ENCODE measurements at places on chromosomes 16 and 17.

GRCh38 chr17:76178124-76178523, 37.1 kb upstream of the FOXJ1 start:
- no peak for DNase-seq

DNA sequence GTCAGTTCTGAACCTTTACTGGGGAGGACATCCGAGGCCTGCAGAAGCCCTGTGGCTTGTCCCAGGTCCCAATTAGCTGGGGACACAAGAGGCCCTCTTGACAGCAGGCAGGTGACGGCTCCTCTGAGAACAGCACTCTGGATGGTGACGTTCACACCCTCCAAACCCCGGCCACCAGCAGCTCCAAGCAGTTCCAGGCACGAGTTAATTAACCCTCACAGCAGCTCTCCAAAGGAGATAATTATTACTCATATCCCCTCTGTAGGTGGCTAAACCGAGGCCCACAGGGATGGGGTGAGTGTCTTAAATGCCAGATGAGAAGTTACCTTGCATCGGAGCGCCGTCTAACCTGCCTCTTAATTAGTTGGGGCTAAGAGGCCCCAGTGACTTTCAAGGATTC, 168.9 kb upstream of the CIBAR2 start:
- no peak for DNase-seq

GRCh38 chr16:49620869-49621240, 235.1 kb downstream of the ZNF423 start:
- no peak for DNase-seq

- DNase-seq, result no peak
Observed at GRCh38 chr17:45279898-45280297, 18.0 kb upstream of the SPATA32 start.

DNA sequence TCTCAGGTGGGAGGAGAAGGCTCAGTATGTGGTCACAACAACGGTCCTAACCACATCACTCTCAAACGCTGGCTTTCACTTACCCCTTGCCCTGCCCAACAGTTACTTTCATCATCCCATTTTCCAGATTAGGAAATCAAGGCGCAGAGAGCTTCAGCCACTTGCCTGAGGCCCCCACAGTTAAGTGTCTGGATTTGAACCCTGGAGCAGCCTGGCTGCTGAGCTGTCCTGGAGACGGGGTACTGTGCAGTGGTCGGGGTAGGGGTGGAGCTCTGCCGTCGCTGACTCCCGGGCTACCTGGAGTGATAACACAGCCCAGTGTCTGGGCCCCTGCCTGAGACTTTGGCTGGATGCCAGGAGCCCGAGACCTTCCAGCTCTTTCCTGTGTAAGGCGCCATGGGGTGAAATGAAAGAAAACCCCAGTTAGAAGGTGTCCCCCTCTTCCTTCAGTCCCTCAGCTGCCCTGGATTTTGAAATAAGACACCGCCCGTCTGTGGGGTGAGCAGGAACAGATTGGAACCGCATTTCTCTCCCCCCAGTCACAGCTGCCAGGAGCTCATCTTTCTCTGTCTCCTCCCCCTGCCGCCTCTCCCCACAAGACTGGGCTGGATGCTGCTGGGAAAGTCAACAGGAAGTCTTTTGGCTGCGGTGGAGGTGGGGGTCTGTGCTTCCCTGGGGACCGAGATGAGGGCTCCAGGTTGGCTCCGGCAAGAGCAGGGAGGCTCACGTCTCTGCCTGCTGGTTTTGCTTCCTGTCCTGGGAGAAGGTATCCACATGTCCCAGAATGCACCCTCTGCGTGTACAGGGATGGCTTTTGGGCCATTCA, 280.2 kb downstream of the SEC14L1 start:
- no peak for DNase-seq

- no peak for DNase-seq
Observed at GRCh38 chr16:75323198-75323597, 71.8 kb upstream of the BCAR1 start.

- no peak for DNase-seq
Observed at GRCh38 chr16:72195609-72196008, 23.7 kb upstream of the PMFBP1 start.

- no peak for DNase-seq
Observed at GRCh38 chr16:51624080-51624775, 473.2 kb upstream of the SALL1 start.

DNA sequence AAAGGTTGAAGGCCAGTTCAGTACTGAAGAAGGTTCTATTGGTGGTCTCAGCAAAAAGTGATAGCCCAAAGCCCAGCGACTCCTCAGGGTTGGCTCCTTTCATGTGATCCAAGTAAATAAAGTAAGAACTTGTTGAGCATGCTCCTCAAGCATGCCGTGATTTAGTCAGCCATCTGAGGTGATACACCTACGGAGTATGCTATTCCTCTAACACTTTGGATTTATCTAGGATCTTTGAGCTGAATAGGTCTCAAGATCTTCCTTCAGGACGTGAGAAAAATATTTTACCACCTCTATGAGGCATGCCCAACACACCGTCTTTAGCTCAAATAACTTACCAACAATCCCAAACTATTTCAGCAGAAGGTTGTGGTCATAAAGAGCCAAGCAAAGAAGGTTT, 153.3 kb upstream of the CORO6 start:
- no peak for DNase-seq

DNA sequence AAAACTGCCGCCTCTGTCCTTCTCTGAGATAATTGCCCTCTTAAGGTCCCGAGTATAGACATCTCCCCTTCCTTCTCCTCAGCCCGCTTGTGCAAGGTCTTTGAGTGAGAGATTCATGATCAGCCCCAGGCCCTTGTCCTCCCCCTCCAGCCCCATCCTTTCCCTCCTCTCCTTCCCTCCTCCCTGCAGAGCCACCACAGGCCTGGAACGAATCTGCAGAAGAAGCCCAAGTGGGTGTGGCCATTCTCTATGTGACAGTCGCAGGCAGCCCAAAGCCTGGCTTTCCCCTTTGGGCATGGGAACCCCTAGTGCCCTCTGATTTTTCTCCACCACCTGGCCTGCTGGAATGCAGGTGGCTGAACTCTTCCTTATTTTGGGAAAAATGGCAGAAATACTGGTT, 7.2 kb upstream of the NDRG4 start:
- DNase-seq, result peak; percentile 76

DNA sequence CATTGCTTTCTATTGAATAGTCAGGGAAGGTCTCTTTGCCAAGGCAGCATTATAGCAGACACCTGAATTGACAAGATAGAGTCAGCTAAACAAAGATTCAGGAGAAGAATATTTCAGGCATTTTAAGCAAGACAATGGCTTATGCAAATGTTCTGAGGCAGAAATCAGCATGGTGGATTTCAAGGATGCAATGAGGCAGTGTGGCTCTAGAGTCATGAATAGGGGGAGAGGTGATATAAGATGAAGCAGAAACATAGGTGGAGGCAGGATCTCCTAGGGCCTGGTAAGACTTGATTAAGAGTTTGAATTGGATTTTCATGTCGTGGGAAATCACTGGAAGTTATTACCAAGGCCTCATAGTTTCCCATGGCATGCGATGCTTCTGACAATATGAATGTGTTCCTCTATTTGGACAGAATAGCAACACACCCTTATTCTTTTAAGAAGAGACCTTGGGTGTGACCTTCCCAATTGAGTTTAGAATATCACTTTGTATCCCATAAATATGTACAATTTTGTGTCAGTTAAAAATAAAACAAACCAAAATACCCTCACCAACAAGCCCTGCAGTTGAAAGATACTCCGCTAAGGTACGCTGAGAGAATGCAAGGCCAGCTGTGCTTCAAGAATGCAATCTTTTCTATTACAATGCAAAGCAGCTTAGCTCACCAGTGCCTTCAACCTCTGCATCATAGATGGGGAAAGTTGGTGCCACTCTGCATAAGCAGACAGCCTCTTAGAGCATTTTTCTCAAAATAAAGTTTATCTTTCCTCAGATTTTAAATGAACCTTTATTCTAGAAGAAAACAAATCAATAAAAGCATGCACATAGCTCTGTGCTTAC, 139.6 kb upstream of the SALL1 start:
- DNase-seq, result no peak

GRCh38 chr17:50238601-50239280, 35.5 kb upstream of the TMEM92 start:
- DNase-seq, result no peak

GRCh38 chr16:86494565-86495356, 15.6 kb upstream of the FOXF1 start:
- no peak for DNase-seq

GRCh38 chr16:18839555-18839954, 38.2 kb upstream of the ARL6IP1 start:
- DNase-seq, result no peak

DNA sequence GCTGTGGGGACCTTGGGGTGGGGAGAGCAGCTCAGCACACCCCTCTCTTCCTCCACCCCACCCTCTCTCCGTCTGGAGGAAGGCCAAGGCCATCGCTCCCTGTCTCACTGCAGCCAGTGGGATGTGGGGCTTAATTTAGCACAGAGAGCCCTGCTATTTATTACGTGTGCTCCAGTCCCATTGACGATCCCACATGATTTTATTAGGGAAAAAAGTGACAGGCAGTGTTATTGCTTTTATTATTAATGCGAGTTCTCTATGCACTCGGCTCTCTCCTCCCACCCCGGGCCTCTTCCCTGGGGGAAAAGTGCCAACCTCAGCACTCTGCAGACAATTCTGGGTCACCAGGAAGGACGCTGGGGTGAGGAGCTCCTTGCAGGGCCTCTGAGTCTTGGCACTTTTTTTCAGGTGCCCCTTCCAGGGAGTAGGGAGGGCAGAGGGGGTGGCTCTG, 57.3 kb downstream of the MGAT5B start:
- DNase-seq, result no peak

DNA sequence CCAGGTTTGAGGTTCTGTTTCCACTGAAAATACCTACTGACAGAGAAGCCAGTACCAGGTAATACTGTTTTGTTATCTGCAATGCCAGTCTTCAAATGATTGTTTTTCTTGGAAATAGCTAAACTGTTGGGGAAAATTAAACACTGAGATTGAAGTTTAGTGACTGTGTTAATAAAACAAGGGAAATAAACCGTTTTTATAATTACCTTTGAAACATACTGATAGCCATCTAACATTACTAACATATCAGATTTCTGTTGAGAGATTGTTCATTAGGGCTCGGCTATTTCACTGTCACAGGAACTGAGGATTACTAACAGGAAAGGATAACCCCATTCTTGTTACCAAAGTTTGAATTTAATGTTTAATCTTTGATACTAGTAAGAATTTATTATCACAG, 42.1 kb downstream of the CYB5B start:
- DNase-seq, result no peak

DNA sequence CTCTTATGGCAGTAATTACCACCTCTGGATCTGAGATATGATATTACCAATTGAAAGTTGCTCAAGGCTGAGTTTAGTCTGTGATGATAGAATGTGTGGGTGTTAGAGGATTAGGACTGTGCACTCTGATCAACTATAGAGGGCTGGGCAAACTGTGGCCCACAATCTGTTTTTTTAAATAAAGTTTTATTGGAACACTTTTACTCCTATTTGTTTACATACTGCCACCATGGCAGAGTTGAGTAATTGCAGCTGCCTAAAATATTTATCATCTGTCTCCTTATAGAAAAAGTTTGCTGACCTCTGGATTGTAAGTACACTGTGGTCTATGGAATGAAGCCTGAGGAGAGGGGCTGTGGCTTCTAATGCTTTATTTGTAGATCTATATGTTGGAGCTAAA, 71.5 kb upstream of the N4BP1 start:
- DNase-seq, result no peak

GRCh38 chr17:1714980-1715802, 5.0 kb upstream of the TLCD2 start:
- peak; percentile 55 for DNase-seq

DNA sequence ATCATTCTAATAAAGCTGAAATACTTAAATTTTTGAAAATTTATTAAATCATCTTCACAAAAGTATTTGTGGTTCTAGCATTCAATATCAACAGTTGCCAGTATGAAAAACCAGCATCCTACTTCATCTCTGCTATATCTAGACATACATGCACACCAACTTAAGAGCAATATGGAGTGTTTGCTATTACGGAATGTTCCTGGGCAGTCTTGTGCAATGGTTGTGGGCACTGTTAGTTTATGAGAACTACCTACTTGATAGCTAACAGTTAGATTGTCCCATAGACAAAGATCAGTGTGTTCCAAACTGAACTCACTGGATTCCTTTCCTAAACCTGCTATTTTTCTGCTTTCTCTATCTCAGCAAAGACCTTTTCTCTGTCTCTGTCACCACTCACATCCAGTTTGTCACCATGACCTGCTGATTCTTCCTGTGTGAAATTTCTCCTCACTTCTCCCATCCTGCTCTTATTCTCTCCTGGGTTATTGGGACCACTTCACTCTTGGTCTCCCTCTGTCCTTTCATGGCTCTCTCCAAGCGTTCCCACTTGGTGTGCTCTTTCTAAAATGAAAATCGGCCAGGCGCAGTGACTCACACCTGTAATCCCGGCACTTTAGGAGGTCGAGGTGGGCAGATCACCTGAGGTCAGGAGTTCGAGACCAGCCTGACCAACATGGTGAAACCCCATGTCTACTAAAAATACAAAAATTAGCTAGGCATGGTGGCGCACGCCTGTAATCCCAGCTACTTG, 27.7 kb downstream of the CNTROB start:
- no peak for DNase-seq

GRCh38 chr16:12390644-12391043, 413.0 kb downstream of the CPPED1 start:
- DNase-seq, result no peak

GRCh38 chr17:33725675-33726271, 432.7 kb upstream of the ASIC2 start:
- DNase-seq, result peak; percentile 7

- DNase-seq, result no peak
Observed at GRCh38 chr16:61969077-61969382, 67.2 kb downstream of the CDH8 start.

- no peak for DNase-seq
Observed at GRCh38 chr17:8082292-8082691, 5.2 kb downstream of the ALOX12B start.

- DNase-seq, result no peak
Observed at GRCh38 chr16:76835339-76835738, 355.7 kb upstream of the MON1B start.

DNA sequence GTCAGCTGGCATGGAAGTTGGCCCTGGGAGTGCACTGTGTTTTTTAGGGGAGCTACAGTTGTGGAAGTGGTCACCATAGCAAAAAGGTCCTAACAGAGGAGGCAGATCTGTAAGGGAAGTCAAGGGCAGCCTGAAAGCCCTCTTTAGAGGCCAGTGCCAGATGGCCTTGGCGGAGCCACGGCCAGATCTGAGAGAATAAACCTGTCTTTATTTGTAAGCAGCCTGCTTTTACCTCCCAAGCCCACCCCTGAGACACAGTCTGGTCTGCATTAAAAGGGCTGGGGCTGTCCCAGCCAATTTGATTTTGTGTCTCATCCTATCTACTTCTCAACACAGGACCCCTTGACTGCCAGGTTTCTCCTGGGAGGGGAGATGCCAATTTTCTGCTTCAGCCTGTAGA, 51.0 kb upstream of the NOL11 start:
- no peak for DNase-seq

- no peak for DNase-seq
Observed at GRCh38 chr17:12727881-12728280, 61.4 kb upstream of the ARHGAP44 start.
